WTC11 (cell line): ENCODE measurements at places on chromosomes 1 and 21.

GRCh38 chr1:175118375-175119367 is 51.0 kb downstream of the TNN start:
- DNase-seq: no peak

- DNase-seq: no peak
Observed at GRCh38 chr1:241145881-241146280, 211.1 kb downstream of the RGS7 start.

DNA sequence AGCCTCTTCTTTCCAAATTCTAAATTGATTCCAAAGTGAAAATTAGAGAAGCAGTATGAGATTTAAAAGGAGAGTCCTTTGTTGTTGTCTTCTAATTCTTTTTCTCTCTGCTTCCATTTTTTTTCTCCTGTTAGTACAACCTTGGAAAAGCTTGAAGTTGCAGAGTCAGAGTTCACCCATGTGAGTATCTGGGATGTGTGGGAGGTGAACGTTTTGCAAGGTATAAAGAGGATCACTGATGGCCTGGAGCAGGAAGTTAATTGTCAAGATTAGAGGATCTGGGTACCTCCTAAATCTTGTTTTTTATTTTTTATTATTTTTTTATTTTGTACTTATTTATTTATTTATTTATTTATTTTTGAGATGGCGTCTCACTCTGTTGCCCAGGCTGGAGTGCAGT is 7.7 kb upstream of the PSMD4 start:
- DNase-seq: no peak

DNA sequence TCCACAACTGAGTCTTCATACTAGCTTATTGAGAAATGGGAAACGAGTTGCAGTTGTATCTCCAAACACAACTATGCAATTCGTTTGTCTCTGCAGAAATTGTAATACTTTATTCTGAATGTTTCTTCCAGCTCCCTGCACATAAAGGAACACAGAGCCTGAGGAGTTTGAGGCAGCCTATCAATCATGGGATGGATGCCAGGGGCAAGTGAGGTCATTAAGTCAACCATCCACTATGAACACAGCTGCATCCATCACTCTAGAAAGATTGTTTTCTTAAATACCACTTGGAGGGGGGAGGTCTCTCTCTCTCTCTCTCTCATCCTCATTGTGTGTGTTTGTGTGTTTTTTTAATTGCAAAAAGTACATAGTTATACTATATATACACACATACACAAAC is 2.9 kb upstream of the PSMB2 start:
- no peak for DNase-seq

- DNase-seq: no peak
Observed at GRCh38 chr21:18812308-18812707, 408.7 kb upstream of the TMPRSS15 start.
